Fibroblast of skin of right quadriceps (primary cell): ENCODE measurements at places on chromosomes 2 and 18.

DNA sequence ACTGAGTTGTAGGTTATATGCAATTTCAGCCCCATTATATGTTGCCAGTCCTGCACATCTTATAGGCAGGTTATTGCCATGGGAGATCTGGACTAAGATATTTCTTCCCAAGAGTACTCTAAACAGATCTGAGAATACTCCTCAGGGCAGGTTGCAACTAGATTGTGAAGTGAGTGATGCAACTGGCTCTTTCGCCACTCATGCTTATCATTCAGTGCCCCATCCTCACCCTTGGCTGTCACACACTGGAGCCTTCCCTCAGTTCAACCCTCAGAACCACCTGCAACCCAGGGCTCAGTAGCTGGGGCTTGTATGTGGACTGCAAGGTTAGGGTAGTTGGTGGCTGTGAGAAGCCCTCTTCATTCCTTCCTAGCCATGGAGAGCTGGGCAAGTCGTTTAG lies 14.1 kb downstream of the MERTK start:
- DNase-seq = no peak

DNA sequence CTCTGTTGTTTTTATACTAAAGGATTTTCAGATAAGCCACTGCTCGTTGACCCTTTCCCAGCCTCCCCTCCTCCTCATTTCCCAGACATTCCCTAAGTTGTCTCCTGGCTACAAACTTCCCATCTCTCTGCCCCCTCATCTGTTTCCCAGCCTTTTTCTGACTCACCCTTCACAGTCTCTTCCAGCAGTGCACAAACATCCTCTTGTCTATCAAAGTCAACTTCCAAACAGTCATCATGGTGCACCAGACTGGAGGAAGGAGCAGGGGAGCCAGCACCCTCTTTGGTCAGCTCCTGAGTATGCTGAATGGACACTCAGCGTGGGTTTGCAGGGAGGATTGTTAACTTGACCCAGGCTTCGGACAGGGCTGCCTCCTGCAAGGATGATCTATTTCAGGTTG lies 26.6 kb upstream of the SPRED2 start:
- DNase-seq = peak; percentile 66

DNA sequence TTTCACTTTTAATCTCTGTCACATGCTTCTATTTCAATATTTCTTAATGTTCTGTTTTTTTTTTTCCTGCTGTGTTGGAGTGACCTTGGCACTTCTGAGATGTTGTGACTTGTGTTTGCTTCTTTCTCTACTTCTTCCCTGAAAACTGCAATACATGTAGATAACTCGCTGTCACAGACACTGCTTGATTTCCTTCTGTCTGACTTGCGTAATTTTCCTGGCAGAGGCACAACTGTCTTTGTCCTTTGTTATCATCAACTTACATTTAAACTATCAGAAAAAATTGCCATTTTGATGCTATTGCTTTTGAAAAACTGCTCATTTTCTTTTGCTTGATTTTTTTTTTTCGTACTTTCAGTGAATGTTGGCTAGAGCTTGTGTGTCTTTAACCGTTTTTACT lies 69.0 kb downstream of the BABAM2 start:
- peak; percentile 80 for DNase-seq

DNA sequence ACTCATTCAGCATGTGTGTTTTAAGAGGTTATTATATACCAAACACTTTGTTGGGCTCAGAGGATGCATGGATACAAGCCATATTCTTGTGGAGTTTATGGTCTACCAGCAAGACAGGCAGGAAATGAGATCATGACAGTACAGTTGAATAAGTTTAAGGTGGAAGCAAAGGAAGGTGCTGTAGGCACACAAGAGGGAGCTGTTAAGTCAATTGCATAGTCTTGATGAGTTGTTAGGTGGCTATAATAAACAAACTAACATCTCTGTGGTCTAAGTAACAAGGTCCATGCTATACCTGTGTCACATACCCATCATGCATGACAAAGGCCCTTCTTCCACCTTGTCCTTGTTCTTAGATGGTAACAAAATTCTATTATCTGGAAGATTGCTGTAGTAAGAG lies 538.3 kb downstream of the CNTNAP5 start:
- no peak for DNase-seq
